ENCODE measurements at places on chromosomes 6 and 20. TPM values are rescaled to one million over a fixed set of nuclear protein-coding genes. Genes with fewer than 3 reads are reported as not detected.

The BPI gene
- not detected for total RNA-seq

The SEMG1 gene
- total RNA-seq: not detected

The CST3 gene
- total RNA-seq: 1,106 TPM

The EDN1 gene
- total RNA-seq: 7.1 TPM

The COL19A1 gene
- 0.49 TPM for total RNA-seq

The C4A gene
- total RNA-seq: 31.4 TPM

The PLCB4 gene
- 12.0 TPM for total RNA-seq

The SLC12A5 gene
- total RNA-seq: not detected

The RALY gene
- total RNA-seq: 123 TPM

The NRSN1 gene
- total RNA-seq: 1.5 TPM

The RUNX2 gene
- 13.0 TPM for total RNA-seq

The DEFB124 gene
- total RNA-seq: not detected

The RSPH3 gene
- total RNA-seq: 14.5 TPM

The KHDC1L gene
- total RNA-seq: not detected

The BMP2 gene
- total RNA-seq: 8.6 TPM

The DEFB132 gene
- not detected for total RNA-seq

The TNNC2 gene
- total RNA-seq: not detected

The TRIM31 gene
- total RNA-seq: not detected

The EYA4 gene
- total RNA-seq: 18.7 TPM
